ENCODE measurements at places on chromosomes 5 and 9.
A peak's percentile ranks its signal among the peaks of the same experiment; 100 is the strongest.

DNA sequence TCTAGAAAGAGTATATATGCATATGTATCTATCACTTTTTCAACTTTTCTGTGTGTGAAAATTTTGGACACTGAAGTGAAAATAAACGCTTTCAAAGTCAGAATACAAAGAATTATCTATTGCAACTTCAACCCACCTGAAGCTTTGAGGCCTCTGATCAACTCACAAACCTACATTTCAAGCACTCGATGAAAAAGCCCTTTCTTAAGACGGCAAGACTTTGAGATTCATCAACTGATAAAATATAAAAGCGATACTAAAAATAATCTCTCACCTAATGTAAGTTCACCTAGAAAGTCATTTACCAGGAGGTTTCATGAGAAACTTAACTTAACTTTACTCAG lies 1.2 kb downstream of the GOLPH3 start:
- no peaks in the 10 kb centered on the region for H3K36me3 ChIP-seq
- H3K4me1 ChIP-seq: peaks cover 26% of the 10 kb centered on the region
- H3K27me3 ChIP-seq: no peaks in the 10 kb centered on the region
- H3K27ac ChIP-seq: peak overlapping the region; percentile 99
- DNase-seq: no peak

GRCh38 chr5:168749391-168750100 lies 170.4 kb upstream of the PANK3 start:
- DNase-seq: no peak
- H3K36me3 ChIP-seq: peaks cover 14% of the 10 kb centered on the region
- H3K27ac ChIP-seq: no peak overlapping the region
- no peaks in the 10 kb centered on the region for H3K4me1 ChIP-seq
- no peaks in the 10 kb centered on the region for H3K27me3 ChIP-seq

GRCh38 chr5:125390326-125390725 lies 643.9 kb upstream of the ZNF608 start:
- no peak for DNase-seq
- no peak overlapping the region for H3K27ac ChIP-seq
- no peak overlapping the region for H3K4me3 ChIP-seq
- H3K4me1 ChIP-seq: no peaks in the 10 kb centered on the region
- H3K36me3 ChIP-seq: no peaks in the 10 kb centered on the region

DNA sequence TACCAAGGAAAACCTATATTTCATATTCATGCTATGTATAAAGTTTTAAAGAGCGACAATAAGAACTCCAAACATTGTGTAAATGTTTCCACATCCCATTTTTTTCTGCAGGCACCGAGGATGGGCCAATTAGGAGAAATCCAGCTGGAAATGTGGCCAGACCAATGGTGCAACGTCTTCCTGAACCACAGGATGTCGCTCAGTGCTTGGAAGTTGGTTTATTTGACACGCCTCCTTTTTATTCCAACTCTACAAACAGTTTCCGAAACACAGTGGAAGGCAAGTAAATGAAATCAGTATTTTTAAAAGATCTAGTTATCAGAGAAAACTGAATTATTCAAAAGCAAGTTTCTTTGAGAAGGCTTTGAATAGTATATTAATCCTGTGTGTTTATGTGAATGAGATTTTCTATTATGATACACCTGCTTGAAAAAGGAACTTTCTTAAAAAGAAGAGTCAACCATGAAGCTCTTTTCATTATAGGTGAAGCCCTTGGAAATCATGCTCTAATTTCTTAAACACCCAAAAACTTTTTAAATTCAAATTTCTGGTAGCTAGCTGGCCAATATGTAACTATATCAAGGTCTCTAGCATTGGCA lies 9.1 kb downstream of the TYRP1 start:
- H3K27me3 ChIP-seq: no peaks in the 10 kb centered on the region
- DNase-seq: peak; percentile 25
- H3K36me3 ChIP-seq: no peaks in the 10 kb centered on the region
- no peak overlapping the region for H3K4me3 ChIP-seq
- no peak overlapping the region for H3K27ac ChIP-seq

- no peaks in the 10 kb centered on the region for H3K36me3 ChIP-seq
- H3K27me3 ChIP-seq: no peaks in the 10 kb centered on the region
- H3K4me3 ChIP-seq: no peak overlapping the region
Measured at GRCh38 chr9:85062385-85063022, 393.0 kb downstream of the NTRK2 start.

GRCh38 chr5:69032009-69032408 lies 61.8 kb upstream of the SLC30A5 start:
- no peaks in the 10 kb centered on the region for H3K4me1 ChIP-seq
- DNase-seq: no peak
- no peak overlapping the region for H3K27ac ChIP-seq
- H3K27me3 ChIP-seq: no peaks in the 10 kb centered on the region
- no peak overlapping the region for H3K4me3 ChIP-seq
- H3K36me3 ChIP-seq: no peaks in the 10 kb centered on the region

- H3K36me3 ChIP-seq: no peaks in the 10 kb centered on the region
- H3K27me3 ChIP-seq: no peaks in the 10 kb centered on the region
Measured at GRCh38 chr9:36486329-36486932, 86.3 kb upstream of the MELK start.

- no peak overlapping the region for H3K27ac ChIP-seq
- no peaks in the 10 kb centered on the region for H3K27me3 ChIP-seq
- H3K36me3 ChIP-seq: no peaks in the 10 kb centered on the region
- peaks cover 24% of the 10 kb centered on the region for H3K4me1 ChIP-seq
- no peak for DNase-seq
Measured at GRCh38 chr9:32398207-32398606, 13.8 kb downstream of the ACO1 start.

GRCh38 chr5:110625376-110625999 lies 101.0 kb downstream of the TMEM232 start:
- H3K27ac ChIP-seq: no peak overlapping the region
- DNase-seq: no peak
- H3K4me1 ChIP-seq: no peaks in the 10 kb centered on the region
- no peak overlapping the region for H3K4me3 ChIP-seq
- H3K27me3 ChIP-seq: no peaks in the 10 kb centered on the region

GRCh38 chr9:87803623-87804345 lies 77.9 kb downstream of the CTSL start:
- no peak overlapping the region for H3K27ac ChIP-seq
- H3K27me3 ChIP-seq: no peaks in the 10 kb centered on the region
- H3K4me1 ChIP-seq: no peaks in the 10 kb centered on the region
- no peak overlapping the region for H3K4me3 ChIP-seq
- no peak for DNase-seq

DNA sequence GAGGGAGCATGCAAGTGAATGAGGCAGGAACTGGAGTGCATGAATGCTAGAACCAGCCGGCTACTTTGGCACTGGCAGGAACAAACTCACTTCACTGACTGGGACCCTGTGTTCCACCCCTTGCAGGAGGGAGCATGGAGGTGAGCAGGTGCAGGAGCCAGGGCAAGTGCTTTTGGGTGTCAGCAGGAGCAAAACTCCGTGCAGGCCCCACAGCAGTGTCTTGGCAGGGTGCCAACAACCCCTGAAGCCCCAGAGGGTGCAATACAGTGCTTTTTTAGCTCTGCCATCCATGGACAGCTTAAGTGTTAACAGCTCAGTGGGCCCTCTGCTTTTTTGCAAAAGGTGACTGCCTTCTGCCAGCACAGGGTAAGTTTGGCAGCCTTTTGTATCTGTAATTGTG lies 245.8 kb upstream of the PCSK5 start:
- H3K4me1 ChIP-seq: peaks cover 16% of the 10 kb centered on the region
- H3K36me3 ChIP-seq: no peaks in the 10 kb centered on the region
- peak overlapping the region; percentile 18 for H3K27ac ChIP-seq
- H3K4me3 ChIP-seq: no peak overlapping the region
- H3K27me3 ChIP-seq: no peaks in the 10 kb centered on the region
- DNase-seq: peak; percentile 94

- H3K27ac ChIP-seq: no peak overlapping the region
- H3K27me3 ChIP-seq: no peaks in the 10 kb centered on the region
- no peaks in the 10 kb centered on the region for H3K36me3 ChIP-seq
- no peak overlapping the region for H3K4me3 ChIP-seq
Measured at GRCh38 chr9:90775657-90776056, 26.0 kb upstream of the SYK start.

DNA sequence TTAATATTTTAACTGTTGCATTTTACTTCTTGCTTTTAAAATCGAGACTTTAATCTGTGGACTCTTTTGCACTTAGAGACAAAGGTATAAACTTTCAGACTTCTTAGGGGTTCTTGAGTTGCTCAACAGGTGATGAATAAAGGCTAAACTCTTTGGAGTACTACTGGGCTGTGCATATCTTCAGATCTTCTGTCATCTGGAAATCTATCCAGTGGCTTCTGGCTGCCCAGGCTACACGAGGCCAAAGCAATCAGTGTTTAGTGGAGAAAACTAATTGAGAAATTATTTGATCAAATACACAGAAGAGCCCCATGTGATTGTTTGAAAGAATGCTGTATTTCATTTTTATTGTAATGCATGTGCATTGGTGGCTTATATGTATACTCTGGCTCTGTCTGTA lies 146.1 kb downstream of the PBX3 start:
- DNase-seq: no peak
- no peak overlapping the region for H3K4me3 ChIP-seq
- no peaks in the 10 kb centered on the region for H3K36me3 ChIP-seq

DNA sequence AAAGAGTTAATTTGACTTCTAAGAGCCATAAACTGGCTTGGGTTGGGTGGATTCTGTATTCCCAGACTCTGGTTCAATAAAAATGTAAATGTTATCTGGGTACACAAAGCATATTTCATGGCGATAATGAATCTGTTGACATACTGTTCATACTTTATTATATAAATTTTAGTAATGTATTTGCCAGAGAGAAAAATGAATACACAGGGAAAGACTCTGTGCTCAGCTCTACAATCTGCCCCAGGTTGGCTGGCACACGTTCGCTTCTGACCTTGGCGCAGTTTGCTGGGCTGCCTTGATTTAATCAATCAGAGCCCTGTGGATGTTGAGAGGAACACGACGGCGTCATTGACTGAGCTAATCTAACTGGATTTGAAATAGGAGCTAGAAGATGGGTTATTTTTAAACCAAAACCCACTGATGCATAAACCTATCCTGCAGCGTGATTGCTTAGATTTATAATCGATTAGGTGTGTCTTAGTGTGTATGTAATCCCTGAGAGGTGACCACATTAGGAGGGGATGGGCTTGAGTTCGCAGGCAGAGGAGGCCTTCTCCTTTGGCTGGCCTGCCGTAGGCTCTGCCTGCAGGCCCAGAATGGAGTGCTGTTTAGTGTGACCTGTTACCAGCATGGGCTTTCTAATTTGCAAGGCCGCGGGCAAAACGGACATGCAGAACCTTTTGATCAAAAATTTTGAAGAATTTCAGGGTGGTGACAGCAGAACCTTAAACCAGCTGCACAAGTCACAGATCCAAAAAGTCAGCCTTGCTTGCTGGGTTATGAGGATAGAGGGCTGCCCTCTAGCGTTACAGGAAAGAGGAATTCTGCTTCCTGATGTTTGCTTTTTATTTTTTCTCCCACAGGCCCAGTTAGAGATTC lies 3.9 kb upstream of the ADCY2 start:
- H3K27ac ChIP-seq: no peak overlapping the region
- no peak for DNase-seq
- peaks cover 6% of the 10 kb centered on the region for H3K27me3 ChIP-seq
- H3K4me3 ChIP-seq: no peak overlapping the region
- H3K4me1 ChIP-seq: no peaks in the 10 kb centered on the region

- H3K27ac ChIP-seq: no peak overlapping the region
- H3K4me1 ChIP-seq: no peaks in the 10 kb centered on the region
- H3K4me3 ChIP-seq: no peak overlapping the region
- H3K36me3 ChIP-seq: no peaks in the 10 kb centered on the region
- no peak for DNase-seq
- H3K27me3 ChIP-seq: no peaks in the 10 kb centered on the region
Measured at GRCh38 chr5:133524666-133525065, 87.7 kb downstream of the FSTL4 start.

GRCh38 chr5:124878583-124879342 lies 132.3 kb upstream of the ZNF608 start:
- H3K36me3 ChIP-seq: no peaks in the 10 kb centered on the region
- H3K27me3 ChIP-seq: no peaks in the 10 kb centered on the region
- no peaks in the 10 kb centered on the region for H3K4me1 ChIP-seq
- DNase-seq: no peak

GRCh38 chr5:153983885-153984284 lies 54.8 kb downstream of the FAM114A2 start:
- no peaks in the 10 kb centered on the region for H3K36me3 ChIP-seq
- no peak overlapping the region for H3K4me3 ChIP-seq
- H3K27me3 ChIP-seq: no peaks in the 10 kb centered on the region
- no peak for DNase-seq

DNA sequence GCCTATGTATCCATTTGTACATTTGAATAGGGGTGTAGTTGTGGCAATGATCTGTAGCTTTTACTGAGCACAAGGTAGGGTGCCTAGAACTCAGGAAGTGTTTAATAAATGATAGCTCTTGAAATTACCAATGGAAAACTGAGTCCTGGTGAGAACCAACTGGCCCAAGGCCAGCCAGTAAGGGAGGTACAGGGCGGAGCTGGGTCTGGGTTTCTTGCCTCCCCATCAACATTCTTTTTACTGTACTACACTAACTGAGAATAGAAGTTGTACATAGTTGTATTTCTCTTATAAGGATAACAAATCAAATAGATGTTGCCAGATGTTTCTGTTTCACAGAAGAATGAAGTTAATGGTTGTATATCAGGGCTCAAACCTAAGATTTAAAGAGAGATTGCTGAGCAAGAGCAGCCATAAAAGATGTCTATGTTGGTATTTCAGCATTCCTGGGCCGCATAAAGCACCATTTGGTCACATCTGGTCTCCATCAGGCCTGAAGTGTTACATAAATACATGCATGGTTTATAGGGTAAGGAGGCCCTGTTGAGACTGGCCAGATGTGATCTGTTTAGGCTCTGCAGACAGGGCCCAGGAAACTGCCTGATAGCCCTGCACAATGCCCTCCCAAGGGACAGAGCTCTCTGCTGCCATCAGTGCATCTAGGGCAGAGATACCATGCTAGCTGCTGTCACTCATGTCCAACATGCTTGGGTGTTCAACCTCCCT lies 210.5 kb downstream of the NXNL2 start:
- peaks cover 20% of the 10 kb centered on the region for H3K4me1 ChIP-seq
- H3K27me3 ChIP-seq: no peaks in the 10 kb centered on the region
- DNase-seq: no peak
- H3K27ac ChIP-seq: no peak overlapping the region

DNA sequence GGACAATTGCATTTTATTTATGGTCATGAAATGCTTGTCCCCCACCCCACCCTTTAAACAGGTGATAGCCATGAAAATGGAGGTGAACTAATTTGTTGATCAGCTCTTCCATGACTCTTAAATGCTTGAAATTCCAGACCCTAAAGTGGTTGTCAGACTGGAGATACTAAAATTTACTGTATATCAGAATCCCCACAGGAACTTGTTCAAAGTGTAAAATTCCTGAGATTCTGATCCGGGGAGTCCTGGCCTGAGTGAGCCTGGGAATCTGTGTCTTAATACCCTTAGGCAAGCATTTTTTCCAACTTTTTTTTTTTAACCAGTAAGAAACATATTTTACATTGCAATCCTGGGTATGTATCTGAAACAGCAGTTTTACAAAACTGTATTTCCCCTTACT lies 4.7 kb downstream of the SKP2 start:
- H3K4me3 ChIP-seq: no peak overlapping the region
- no peak overlapping the region for H3K27ac ChIP-seq
- no peaks in the 10 kb centered on the region for H3K27me3 ChIP-seq
- H3K36me3 ChIP-seq: peaks cover 3% of the 10 kb centered on the region

Measured in thyroid gland (tissue), 4 donors.